ENCODE measurements at places on chromosomes 5 and 9.

DNA sequence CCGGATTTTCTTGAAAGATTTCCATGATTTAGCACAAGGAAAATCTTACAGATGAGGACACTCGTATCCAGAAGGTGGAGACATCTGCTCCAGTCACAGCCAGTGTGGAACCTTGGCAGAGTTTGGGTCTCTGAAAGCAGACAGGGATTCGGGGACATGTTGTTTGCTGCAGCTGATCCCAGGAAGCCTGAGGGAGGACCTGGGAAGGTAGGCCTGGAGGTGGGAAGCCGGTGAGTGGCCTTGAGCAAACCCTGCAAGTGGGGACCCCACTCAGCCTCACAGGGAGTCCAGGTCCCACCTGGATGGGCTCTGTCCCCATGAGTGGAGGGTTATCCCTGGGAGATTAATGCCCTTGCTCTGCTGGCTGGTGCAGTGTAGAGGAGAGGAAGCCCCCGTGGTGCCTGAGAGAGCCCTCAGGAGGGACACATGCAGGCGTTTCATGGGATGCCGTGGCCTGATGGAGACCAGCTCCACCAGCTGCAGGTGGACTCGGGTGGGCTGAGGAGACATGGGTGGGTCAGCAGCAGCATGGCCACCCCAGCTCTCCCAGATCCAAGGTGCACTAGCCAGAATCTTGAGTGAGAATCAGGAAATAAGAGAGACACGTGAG, 7.8 kb downstream of the MRPS2 start:
- DNase-seq = no peak

DNA sequence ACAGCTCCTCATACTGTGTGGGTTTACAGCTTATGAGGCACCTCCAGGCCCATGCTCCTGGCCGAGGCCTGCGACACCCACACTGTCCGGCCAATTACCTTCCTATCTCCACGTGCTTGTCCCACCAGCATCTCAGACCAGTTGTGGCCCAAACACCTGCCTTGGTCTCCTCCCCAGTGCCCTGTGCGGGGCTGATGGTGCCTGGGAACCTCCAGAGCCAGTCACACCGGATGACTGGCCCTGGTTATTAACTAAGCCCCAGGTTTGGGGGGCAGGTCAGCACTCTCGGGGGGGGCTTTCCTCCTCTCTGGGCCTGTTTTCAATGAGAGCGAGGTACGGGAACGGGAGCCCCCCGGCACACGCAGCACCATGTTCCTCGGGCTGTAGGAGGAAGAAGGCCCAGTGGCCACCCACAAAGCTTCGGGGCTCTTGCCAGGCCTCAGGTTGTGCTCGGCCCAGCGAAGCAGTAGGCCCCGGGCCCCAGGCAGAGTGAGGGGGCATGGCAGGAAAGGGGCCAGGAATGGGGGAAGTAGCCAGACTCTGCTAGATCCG, 76.0 kb upstream of the PHYKPL start:
- DNase-seq = no peak

- DNase-seq = no peak
These were observed 70.0 kb upstream of the RAD23B start for GRCh38 chr9:107213080-107213479.

DNA sequence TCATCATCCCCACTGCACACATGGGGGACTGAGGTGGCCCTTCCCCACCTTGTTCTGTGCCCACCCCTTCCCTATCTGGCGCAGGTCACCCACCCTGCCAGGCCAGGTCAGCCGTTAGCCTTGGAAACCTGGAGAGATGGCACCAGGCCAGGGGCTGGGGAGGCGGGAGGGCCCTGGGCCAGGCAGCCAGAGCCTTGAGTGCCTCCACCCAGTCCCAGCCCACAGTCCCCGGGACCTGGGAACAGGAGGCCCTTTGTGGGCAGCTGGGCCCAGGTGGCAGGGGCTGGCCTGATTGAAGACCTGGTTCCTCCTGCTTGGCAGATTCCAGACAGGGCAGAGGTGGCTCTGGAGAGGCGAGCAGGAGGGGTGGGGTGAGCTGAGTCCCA, 70.6 kb downstream of the LRSAM1 start:
- no peak for DNase-seq

DNA sequence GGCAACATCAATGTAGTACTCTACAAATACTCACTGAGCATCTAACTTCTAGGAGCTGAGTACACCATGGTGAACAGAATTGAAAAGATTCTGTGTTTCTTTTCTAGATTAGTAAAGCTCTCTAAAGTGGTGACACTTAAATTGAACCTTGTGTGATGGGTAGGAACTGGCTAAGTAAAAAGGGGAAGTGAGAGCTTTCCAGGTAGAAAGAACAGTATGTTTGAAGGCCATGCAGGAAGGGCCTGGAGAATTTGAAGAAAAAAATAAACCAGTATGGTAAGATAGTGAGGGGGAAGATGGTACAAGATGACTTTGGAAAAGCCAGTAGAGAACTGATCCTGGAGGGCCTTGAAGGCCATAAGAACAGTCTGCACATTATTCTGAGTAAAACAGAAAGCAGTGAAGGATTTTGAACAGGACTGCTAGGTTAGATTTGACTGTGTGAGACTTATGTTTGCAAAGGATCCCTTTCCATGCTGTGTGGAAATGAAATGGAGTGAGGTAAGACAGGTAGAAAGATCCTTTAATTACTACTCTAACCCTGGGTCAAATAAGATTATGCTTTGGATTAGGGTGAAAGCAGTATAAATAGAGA, 46.7 kb upstream of the UBQLN1 start:
- no peak for DNase-seq

GRCh38 chr9:127974001-127974768, 6.6 kb downstream of the EEIG1 start:
- DNase-seq = no peak

- DNase-seq = no peak
These were observed 48.5 kb upstream of the ABL1 start for GRCh38 chr9:130786526-130786925.

DNA sequence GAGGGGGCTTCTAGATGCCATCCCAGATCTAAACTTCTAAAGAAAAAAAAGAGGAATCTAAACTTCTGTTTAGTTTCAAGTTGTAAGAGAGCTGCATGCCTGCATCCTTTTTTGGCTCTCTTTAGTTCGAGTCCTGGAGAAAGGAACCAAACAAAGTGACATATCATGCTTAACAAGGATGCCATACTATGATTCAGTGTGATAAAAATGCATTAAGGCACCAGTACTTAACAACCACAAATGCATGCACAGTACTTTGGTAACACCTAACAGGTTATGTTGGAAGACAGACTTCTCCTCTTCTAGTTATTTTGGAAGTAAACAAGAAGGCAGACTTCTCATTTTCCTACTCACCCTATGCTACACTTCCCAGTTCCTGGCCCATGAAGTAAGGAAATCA, 27.3 kb downstream of the NME5 start:
- no peak for DNase-seq

- DNase-seq = peak; percentile 48
These were observed 35.4 kb downstream of the UBE2R2 start for GRCh38 chr9:33852216-33852826.

DNA sequence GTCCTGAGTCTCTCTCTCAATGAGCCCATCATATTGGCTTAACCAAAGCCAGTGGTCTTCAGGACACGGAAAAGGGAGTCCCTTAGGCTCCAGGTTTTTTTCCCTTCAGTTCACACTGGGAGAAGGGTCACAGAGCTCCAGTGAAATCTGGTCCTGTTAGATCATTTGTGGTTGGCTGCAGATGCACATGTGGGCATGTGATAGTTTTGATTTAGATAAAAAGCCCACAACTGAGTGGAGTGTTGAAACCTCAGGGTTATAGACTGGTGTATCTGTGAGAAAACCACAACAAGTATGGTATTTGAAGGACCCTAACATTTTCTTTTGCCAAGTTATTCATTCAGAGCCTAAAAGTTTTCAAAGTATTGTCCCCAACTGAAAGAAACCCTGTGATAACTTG, 46.7 kb downstream of the PRLR start:
- no peak for DNase-seq

DNA sequence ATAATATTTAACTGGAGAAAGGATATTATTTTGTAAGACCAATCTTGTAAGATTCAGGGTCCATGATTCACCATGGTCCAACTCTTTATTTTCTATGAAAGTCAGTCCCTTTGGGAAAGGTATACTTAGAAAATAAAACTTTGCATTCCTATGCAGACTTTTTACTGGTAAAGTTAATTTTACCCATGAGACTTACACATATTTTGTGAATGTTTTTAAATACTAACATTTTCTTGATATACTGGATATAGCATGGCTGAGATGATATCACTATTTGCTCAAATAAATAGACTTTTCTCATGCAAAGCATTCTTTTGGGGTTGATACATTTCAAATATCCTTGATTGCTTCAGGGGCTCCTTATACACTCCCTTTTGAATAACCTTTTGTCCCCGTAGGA, 512.1 kb downstream of the MAN2A1 start:
- DNase-seq = no peak

DNA sequence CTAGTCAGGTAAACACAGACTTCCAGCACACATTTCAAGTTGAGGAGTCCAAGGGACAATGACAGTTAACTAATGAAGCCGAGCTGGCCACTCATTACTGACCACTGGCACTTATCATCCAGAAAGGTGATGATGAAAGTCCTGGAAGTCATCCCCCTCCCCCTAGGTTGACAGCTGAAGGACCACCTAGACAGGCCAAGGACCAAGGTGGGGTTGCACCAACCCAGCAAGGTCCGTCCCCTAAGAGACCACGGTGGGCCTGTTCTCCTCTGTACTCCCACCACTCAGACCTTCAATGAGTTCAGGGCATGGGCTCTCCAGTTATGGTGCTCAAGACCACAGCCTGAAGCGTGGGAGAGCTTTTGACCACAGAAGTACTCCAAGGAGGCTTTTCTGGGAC, 13.2 kb downstream of the P4HA2 start:
- DNase-seq = no peak

DNA sequence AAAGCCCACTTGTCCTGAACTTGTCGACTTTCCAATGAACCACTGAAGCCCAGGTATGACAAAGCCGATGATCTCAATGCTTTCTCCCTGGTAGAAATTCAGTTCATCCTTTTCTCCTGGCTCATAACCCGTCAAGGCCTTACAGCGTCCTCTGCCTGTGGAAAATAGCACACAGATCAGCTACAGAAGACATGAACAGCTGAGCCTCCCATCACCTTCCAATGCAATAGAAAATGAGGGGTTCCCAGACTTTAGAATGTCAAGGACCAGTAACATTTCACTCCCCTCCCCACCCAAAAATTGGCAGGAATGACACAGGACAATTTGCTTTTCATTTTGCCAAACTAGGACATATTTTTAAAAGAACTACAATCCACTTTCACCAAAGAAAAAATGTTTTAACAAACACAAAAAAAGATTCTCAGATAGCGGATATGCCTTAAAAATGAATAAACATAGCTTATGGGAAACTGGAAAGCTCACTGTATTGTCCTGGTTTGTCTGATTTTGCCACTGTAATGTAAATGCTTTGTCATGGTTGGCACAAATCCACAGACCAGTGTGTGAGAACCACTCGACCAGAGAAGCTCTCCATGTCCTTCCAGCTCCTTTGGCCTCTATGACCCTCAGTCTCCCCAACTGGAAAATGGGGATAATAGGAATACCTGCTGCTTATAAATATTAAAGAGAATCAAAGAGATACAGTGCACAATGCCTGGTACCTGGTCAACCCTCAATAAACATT, 24.4 kb downstream of the SH3TC2 start:
- no peak for DNase-seq

- DNase-seq = no peak
These were observed 1537.8 kb upstream of the ACO1 start for GRCh38 chr9:30846651-30847050.

GRCh38 chr9:109418827-109419226, 79.3 kb downstream of the PTPN3 start:
- DNase-seq = no peak

- no peak for DNase-seq
These were observed 8.5 kb downstream of the MRPL36 start for GRCh38 chr5:1791176-1791575.

- DNase-seq = no peak
These were observed 200.8 kb downstream of the RGS3 start for GRCh38 chr9:113664181-113664875.

GRCh38 chr9:137226338-137227053, 806 bp upstream of the RNF224 start:
- DNase-seq = no peak

- DNase-seq = no peak
These were observed 294.4 kb downstream of the MEF2C start for GRCh38 chr5:88588609-88589008.

- no peak for DNase-seq
These were observed 16.3 kb downstream of the CARD19 start for GRCh38 chr9:93112116-93112863.

GRCh38 chr9:93211654-93212001, 27.7 kb downstream of the WNK2 start:
- no peak for DNase-seq

- no peak for DNase-seq
These were observed 1.4 kb upstream of the SPATA6L start for GRCh38 chr9:4667681-4668080.

- no peak for DNase-seq
These were observed 21.1 kb upstream of the LAMC3 start for GRCh38 chr9:130987738-130988399.

DNA sequence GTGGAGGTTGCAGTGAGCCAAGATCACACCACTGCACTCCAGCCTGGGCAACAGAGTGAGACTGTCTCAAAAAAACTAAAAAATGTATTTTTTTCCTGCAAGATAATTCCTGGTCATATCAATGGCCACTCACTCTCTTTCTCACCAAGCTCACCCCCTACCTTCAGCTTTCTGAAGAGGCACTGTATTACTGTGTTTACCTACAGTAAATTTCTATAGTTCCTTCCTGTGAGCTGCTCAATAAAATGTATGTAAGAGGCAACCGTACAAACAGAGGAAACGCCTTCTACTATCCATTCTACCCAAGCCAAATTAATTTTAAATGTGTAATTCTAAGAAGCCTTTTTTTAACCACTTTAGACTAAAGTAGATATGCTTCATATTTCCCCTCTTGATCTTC, 929.3 kb upstream of the DMAC1 start:
- DNase-seq = no peak

GRCh38 chr9:81317939-81318338, 371.4 kb downstream of the TLE1 start:
- DNase-seq = no peak

DNA sequence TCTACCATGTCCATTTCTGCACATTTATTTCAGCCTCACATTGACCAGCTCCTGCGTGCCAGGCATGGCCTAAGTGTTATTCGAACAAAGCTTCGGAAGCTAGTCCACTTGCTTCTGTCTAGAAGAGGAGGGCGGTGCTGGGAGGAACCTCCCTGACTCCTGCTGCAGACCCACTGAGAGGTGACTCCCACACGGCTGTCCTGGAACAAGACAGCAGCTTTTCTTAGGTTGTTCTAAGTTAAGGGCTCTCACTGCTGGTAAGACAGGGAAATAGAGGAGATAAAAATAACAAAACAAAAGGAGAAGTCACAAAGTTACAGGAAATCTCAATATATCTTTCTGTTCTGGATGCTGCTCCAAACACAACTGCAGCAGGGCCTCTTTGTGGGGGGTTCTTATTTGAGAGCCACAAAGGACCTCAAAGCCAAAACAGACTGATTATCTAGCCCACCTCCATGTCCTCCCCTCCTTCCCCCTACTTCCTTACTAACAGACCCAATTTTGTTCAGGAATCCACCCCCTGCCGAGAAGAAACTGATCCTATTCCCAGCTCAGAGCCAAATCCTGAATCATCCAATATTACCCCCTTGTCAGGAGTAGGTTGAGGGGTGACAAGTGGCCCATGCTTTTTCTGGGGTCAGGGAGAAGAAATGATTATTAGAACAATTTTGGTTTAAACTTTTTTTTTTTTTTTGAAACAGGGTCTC, 28.4 kb upstream of the KCNIP1 start:
- no peak for DNase-seq
